ENCODE measurements at places on chromosomes 2 and 18.

GRCh38 chr2:173657996-173658717 lies 303.5 kb downstream of the CDCA7 start:
- DNase-seq: no peak

GRCh38 chr2:145332210-145332898 lies 812.4 kb upstream of the ZEB2 start:
- no peak for DNase-seq

- DNase-seq: no peak
Observed at GRCh38 chr18:31723639-31723989, 37.1 kb downstream of the SLC25A52 start.

DNA sequence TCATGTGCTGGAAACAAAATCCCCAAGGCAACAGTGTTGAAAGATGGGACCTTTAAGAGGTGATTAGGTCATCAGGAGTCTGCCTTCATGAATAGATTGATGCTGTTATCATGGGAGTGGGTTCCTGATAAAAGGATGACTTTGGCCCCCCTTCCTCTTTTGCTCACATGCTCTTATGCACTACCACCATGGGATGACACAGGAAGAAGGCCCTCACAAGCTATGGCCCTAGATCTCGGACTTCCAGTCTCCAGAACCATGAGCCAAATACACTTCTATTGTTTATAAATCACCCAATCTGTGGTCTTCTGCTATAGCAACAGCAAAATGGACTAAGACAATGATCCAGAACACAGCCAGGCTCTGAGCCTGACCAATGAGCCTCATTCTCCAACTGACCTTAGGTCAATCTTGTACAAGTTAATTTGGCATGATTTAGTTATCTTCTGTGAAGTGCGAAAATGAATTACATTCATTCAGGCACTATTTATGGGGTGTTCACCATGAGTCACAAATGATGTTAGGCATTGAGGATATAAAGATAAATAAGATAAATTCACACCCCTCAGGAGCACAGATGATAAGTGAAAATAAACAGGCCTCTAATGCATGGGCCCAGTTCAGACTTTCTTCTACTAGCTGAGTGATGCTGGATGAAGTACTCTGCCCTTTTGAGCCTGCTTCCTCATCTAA lies 37.7 kb upstream of the NT5C1B start:
- no peak for DNase-seq

All from stimulated activated CD8-positive, alpha-beta memory T cell treated with anti-CD3 and anti-CD28 coated beads, Interleukin-2, amount 100 ng/mL, for 48 hours (primary cell).